ENCODE measurements at places on chromosomes 7 and 10.

DNA sequence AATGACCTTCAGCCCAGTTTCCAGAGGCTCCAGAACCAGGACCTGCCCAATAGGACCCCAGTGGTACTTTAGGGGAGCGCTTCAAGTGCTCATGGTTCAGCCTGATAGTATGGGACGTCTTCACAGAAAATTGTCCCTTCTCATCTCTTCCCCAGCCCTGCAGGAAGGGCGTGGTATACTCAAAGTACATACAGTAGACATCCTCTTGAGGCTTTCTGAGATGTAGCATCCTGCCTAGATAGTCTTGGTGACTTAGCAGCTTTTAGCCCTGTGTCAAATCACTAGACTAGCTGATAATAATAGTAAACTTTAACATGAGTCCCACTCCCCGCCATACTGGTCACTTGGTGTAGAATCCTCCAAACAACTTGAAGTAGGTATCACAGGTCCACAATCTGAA, 193.2 kb downstream of the CYP26A1 start:
- no peak for DNase-seq

GRCh38 chr10:123548770-123549169, 117.4 kb upstream of the GPR26 start:
- DNase-seq: no peak

GRCh38 chr7:88095-88926, 104.1 kb upstream of the FAM20C start:
- DNase-seq: no peak

DNA sequence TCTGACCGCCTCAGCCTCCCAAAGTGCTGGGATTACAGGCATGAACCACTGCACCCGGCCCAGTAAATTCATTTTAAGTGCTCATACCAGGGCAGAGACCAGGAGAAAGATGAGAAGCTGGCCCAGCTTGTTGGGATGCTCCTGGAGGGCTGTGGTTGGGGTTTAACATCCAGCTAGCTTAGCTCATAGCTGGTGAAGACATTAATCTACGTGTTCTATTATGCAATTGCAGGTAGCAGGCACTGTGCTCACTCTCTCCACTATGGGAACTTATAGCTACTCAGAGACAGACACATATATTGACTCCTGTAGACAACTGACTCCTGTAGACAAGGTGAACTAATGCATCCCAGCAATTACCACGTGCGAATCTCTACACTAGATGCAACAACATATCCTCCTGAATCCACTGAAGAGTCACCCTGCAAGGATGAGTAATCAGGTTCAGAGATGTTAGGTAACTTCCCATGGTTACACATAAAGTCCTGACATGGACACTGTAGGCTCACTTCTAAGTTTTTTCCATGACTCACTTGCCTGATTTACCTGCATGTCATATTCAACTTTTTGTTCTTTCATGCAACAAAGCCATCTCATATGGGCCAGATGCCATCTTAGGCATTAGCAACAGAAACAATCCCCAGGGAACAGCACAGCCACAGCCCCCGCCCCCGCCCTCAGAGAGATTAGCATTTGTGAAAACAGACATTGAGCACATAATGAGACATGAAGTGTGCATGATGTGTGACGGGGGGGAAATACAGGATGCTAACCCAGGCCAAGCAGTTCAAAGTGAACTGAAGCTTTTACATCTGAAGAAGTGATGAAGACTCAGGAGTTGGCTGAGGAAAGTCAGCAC, 37.2 kb downstream of the ERLIN1 start:
- DNase-seq: peak; percentile 7

DNA sequence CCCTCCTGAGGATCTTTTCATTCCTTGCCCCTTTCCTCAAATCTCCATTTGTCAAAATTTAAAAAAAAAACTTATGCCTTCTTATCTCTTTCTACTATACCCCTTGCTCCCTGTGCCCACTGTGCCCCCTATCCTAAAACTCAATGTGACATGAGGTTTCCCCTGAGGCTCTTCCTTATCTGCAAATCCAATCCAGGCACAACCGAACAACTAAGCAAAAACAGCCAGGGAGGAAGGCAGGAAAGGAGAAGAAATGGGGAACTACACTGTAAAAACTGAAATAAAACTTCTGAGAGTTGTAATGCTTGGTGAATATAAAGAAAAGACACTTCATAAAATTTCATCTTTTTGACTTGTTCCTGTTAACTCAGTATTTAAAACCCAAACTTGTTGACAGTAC, 54.2 kb downstream of the CRPPA start:
- DNase-seq: no peak

- peak; percentile 20 for DNase-seq
Measured at GRCh38 chr10:122172361-122173008, 98.6 kb upstream of the BTBD16 start.

DNA sequence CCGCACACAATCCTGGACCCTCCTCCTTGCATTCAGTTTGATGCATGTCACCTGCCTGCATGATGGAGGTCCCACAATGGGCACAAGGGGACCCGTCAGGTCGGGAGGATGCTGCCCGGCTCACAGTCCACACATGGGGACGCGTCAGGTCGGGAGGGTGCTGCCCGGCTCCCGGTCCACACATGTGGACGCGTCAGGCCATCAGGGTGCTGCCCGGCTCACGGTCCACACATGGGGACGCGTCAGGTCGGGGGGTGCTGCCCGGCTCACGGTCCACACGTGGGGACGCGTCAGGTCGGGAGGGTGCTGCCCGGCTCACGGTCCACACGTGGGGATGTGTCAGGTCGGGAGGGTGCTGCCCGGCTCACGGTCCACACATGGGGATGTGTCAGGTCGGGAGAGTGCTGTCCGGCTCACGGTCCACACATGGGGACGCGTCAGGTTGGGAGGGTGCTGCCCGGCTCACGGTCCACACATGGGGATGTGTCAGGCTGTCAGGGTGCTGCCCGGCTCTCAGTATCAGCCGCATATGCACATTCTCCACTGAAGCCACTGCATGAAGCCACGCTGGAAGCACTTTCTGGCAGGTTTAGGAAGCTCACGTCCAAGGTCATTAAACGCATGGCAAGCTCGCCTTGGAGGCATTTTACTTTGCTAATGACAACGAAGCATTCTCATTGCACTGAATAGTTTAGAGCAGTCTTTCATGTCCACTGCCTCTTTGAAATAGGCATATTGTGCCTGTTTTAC, 50.3 kb downstream of the DIP2C start:
- DNase-seq: no peak

DNA sequence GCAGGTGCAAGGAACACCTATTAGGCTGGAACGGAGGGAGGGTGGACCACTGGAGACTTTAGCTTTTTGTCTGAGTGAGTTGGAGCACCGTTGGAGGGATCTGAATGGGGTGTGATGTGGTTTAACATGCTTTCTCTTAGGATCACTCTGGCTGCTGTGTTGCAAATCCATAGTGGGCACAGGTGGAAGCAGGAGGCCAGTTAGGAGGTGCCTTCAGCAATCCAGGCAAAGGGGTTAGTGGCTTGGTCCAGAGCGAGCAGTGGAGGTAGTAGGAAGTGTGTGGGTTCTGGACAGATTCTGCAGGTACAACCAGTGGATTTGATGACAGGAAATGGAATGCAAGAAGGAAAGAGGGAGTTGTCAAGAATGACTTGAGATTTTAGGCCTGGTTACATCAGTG, 95.0 kb downstream of the MMRN2 start:
- DNase-seq: no peak

GRCh38 chr10:10870523-10871241, 147.0 kb upstream of the CELF2 start:
- DNase-seq: peak; percentile 7

GRCh38 chr10:49332768-49333167, 33.8 kb downstream of the C10orf71 start:
- no peak for DNase-seq

GRCh38 chr10:104325436-104326435, 12.5 kb downstream of the ITPRIP start:
- DNase-seq: no peak

DNA sequence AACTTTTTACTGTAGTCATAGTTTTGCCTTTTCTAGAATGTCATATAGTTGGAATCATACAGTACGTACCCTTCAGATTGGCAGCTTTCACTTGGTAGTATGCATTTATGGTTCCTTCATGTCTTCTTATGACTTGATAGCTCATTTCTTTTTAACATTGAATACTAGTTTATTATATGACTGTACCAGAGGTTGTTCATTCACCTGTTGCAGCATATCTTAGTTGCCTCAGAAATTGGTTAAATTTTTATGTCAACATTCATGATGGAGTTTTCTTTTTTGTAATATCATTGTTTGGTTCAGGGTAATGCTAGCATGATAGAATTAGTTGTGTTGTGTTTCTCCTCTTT, 94.8 kb upstream of the CDK13 start:
- DNase-seq: no peak

DNA sequence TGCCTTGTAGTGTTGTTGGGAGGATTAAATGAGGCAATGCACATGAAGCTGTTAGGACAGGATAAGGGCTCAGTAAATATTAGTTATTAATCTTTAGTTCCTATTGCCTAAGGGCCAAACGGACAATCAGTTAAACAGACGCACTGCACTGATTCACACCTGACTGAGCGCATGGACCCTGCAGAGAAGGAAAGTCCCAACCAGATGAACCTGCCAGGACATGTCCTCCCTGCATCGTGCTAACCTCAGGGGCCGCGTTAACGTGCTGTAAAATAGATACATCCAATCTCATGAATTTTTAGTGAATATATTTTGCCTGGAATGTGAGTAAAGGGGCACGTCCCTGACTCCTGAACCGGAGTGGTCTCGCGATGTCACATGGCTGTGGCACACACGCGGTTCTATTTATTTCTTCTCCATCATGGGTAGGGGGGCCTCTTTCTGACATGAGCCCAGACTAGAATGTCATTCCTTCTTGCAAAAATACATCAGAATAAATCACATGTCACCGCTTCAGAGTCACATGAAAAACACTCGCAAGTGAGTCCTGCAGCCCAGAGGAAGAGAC, 12.3 kb downstream of the ADARB2 start:
- DNase-seq: no peak

DNA sequence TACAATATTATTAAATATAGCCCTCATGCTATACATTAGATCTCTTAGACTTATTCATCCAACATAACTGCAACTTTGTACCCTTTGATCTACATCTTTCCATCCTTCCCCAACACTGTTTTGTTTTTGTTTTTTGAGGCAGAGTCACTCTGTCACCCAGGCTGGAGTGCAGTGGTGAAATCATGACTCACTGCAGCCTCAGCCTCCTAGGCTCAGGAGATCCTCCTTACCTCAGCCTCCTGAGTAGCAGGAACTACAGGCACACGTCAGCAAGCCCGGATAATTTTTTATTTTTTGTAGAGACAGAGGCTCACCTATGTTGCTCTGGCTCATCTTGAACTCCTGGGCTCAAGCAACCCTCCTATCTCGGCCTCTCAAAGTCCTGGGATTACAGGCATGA, 53.3 kb downstream of the NT5C2 start:
- DNase-seq: no peak

DNA sequence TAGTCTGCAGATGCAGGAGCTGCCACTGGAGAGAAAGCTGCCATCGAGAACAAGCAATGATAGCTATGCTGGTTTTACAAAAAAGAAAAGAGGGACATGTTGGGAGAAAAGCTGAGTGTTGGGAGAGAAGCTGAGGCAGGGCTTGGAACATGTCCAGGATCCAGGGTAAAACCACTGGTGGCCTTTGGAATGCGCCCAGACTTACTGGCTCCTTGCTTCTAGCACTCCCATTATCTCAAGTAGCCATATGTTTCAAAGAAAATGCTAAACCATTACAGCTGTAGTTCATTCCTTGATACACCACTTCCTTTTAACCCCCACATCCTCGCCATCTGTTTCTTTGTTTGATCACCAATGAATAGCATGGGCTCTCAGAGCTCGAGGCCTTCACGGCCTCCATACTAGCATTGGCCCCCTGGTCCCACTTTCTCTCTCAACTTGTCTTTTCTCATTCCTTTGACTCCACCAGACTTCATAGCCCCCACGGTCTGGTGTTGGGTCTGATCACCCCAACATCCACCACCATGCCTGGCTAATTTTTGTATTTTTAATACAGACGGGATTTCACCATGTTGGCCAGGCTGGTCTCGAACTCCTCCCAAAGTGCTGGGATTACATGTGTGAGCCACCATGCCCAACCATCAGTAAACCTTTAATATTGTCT, 23.8 kb upstream of the PLAC9 start:
- DNase-seq: no peak

DNA sequence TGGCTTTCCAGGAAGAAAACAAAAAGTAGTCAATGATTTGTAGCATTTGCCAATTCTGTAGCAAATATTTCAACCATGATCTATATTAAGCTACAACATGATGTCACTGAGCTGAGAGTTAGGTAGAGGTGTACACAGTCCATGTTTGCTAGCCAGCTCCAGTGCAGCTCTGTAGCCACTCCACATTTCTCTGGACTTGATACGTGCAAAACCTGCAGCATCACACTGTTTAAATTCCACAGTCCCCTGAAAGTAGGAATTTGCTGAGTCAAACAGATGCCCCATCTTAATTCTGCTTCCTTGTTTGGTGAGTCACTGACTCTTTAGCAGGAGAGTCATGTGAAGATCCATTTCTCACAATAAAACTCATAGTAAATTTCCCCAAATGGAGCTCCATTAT, 89.8 kb upstream of the LRRTM3 start:
- DNase-seq: peak; percentile 52

GRCh38 chr10:67705921-67706320, 9.9 kb upstream of the CTNNA3 start:
- no peak for DNase-seq

GRCh38 chr7:25611196-25611595, 382.9 kb upstream of the NPVF start:
- DNase-seq: no peak

DNA sequence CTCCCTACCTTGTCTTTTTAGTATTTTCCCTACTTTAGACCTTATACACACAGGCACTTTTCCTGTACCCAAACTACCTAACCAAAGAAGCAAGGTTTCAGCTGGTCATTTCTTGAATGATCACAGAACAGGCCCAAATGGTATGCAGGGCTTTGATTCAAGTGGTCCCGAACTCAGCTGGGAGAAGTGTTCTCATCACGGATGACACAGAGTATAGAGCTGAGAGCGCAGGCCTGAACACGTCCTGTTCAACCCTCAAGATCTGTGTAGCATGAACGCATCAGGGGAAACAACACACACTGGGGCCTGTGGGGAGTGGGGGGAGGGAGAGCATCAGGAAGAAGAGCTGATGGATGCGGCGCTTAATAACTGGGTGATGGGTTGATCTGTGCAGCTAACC, 318.2 kb downstream of the SFMBT2 start:
- DNase-seq: no peak

GRCh38 chr10:110868981-110869380, 2.7 kb upstream of the PDCD4 start:
- no peak for DNase-seq

- no peak for DNase-seq
Measured at GRCh38 chr10:49379596-49380410, 16.1 kb downstream of the DRGX start.

Measured in fibroblast of the aortic adventitia (primary cell).